ENCODE measurements at places on chromosomes 6 and 20. TPM values are rescaled to one million over a fixed set of nuclear protein-coding genes. Genes with fewer than 3 reads are reported as not detected.

MAPK13 gene
- 37.5 TPM for total RNA-seq

DNA sequence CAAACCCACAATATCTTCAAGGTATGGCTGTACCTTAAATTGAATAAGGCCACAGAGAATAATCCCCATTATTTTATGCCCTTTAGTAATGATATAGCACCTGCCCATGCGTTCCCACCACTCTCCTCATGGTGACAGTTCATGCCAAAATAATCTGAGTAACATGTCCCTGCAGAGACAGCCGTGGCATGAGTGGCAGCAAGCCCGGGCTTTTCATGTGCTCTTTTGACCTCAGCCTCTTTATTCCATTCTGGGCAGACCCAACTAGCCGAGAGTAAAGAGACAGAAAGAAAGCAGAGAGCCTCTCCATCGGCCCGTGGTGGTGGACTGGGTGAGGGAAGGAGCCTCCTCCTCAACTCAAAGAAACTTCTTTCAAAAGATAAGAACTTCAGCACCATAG, 19.9 kb upstream of the POPDC3 start:
- DNase-seq, result no peak
- no peaks in the 10 kb centered on the region for H3K4me1 ChIP-seq
- H3K27me3 ChIP-seq, result peaks cover 28% of the 10 kb centered on the region

IPCEF1 gene
- 0.34 TPM for total RNA-seq

- no peak for DNase-seq
- H3K27me3 ChIP-seq, result peaks cover 6% of the 10 kb centered on the region
- peaks cover 2% of the 10 kb centered on the region for H3K4me1 ChIP-seq
- H3K4me3 ChIP-seq, result no peak overlapping the region
Observed at GRCh38 chr6:39839445-39839844, 47.3 kb downstream of the DAAM2 start.

DNA sequence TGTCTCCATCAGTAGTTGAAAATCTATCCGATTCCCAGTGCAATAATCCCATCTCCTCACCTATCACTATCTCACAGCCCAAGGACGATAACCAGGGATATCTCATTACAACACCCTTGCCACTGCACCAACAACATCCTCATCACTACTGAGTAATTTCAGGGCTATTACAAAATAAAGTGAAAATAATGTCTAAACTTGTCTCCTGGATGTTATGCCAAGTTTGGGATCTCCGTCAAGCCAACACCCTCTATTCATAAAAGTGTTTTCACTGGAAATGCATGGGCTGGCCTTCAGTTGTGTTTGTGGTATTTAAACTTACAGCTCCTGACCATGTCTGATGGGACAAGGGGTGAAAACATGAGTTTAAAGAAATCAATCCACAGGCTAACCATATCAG, 42.0 kb upstream of the STMND1 start:
- H3K27ac ChIP-seq, result no peak overlapping the region
- peaks cover 13% of the 10 kb centered on the region for H3K27me3 ChIP-seq
- H3K4me3 ChIP-seq, result no peak overlapping the region
- no peaks in the 10 kb centered on the region for H3K36me3 ChIP-seq
- DNase-seq, result no peak

ECT2L gene
- not detected for total RNA-seq

DNA sequence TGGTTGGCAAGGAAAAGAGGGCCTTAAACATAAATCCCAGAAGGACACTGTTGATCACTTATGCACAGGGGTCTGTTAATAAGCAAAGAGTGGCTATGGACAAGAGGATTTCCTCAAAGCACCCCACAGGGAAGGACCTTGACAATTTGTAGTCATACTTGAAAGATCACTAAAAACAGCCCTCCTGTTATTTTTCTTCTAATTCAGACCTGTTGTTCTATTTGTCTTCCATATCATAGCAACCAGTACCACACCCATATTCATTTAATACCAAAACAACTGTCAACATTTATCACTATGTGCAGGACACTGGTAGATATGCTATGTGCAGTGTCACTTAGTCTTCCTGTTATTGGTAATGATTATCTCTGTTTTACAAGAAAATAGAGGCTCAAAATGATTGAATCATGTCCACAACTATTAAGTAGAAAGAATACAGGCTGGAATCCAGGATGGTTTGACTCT, 3.2 kb upstream of the DYNLRB1 start:
- H3K36me3 ChIP-seq, result peaks cover 15% of the 10 kb centered on the region
- H3K4me1 ChIP-seq, result peaks cover 12% of the 10 kb centered on the region
- no peak for DNase-seq
- no peak overlapping the region for H3K27ac ChIP-seq
- no peak overlapping the region for H3K4me3 ChIP-seq

DNA sequence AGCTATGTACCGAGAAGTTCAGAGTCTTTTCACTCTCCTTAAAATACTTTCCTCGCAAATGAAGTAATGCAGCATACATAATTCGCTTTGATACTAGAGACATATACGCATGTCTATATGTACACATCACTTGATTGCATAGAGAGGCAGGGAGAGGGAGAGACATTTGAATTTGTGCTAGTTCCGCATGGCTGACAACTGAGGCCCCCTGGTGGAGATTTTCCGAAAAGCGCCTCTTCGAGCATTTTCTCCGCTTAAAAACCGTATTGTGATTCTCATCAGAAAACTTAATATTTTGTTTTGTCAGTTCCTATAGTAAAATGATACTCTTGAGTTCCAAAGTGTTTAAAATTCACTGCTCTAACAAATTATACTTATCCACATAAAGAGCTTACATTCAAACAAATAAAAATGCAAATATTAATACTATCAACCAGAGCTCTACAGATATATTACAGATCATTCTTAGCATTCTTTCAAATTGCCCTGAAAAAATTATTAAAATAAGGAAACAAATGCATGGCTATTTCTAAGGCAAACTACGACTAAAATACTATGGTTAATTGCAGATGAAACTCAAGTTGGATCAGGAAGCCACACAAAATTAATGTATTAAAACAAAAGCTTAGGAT, 637 bp downstream of the MYLK4 start:
- no peak overlapping the region for H3K4me3 ChIP-seq
- peaks cover 17% of the 10 kb centered on the region for H3K4me1 ChIP-seq
- H3K27ac ChIP-seq, result no peak overlapping the region
- H3K27me3 ChIP-seq, result peaks cover 56% of the 10 kb centered on the region
- peak; percentile 55 for DNase-seq

TAAR6 gene
- total RNA-seq, result not detected

DNA sequence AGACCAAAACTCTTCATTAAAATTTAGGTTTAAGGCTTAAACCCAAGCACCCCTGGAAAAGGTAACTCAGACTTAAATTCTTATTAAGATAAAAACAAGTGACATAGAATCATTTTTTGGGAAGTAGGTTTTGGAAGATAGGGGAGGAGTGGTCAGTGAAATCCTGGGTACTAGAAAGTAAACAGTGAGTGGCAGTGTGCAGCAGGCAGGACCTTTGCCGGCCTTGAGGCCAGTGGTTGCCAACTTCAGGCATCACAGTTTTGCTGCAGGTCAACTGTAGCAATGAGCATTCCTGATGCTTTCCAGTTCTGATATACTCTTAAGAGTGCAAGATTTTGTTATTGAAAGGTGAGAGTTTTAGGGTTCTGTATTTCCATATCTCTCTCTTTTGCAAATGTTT, 69.3 kb upstream of the SUPT3H start:
- no peaks in the 10 kb centered on the region for H3K27me3 ChIP-seq
- H3K27ac ChIP-seq, result peak overlapping the region; percentile 45
- no peak overlapping the region for H3K4me3 ChIP-seq
- no peak for DNase-seq
- peaks cover 94% of the 10 kb centered on the region for H3K4me1 ChIP-seq

DNA sequence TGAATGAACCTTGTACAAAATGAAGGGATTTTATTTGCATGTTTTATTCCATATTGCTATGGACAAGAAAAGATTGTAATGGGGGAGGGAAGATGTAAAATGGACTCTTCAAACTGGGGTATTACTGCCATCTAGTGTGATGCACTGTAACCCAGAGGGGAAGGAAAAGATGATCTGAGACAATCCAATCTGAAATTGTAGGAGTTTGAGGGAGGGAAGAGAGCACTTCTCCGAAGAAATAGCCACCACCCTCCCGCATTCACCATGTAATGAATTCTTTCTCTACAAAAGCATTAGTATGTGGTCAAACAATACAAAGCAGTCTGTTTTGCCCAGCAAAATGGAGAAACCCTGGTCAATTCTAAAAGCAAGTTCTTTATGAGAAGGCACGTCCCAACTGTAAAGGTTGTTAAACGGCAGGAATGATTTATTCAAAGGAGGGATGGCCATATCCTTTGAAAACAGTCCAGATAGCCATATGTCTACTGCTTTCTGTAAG, 679.5 kb upstream of the NRSN1 start:
- no peak overlapping the region for H3K27ac ChIP-seq
- no peaks in the 10 kb centered on the region for H3K27me3 ChIP-seq
- no peaks in the 10 kb centered on the region for H3K36me3 ChIP-seq
- DNase-seq, result no peak

DNA sequence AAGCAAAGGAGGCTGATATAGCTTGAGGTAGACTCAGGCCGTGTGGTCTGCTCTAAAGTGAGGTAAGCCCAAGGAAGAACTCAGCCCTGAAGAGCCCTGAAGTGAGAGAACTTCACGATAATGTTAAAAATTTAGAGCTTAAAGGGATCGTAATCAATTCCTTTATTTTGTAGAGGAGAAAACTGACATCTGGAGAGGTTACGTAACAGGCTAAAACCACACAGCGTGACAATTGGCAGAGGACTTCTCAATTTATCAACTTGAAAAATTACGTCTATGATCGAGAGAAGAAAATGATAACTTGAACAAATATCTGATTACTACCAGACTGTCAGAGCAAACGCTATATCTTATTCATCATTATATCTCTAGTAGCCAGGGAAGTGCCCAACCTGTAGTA, 121.8 kb upstream of the FOXO3 start:
- no peaks in the 10 kb centered on the region for H3K36me3 ChIP-seq
- DNase-seq, result no peak
- H3K4me3 ChIP-seq, result no peak overlapping the region
- no peaks in the 10 kb centered on the region for H3K4me1 ChIP-seq
- H3K27ac ChIP-seq, result no peak overlapping the region
- H3K27me3 ChIP-seq, result peaks cover 49% of the 10 kb centered on the region

OOEP gene
- total RNA-seq, result not detected

NTSR1 gene
- total RNA-seq, result not detected

DNA sequence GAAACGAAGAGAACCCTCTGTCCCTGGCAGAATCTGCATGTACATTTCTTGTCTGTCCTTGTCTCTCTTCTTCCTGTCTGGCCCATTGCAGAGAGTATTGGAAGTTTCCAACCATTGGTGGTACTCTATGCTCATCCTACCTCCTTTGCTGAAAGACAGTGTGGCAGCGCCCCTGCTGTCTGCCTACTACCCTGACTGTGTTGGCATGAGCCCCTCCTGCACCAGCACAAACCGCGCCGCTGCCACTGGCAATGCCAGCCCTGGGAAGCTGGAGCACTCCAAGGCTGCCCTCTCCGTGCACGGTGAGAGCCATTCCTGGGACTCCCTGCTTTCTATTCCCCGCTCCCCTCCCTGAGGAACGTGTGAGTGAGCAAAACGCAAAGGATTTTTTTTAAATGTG, 32.5 kb downstream of the KDM1B start:
- H3K36me3 ChIP-seq, result no peaks in the 10 kb centered on the region
- H3K4me1 ChIP-seq, result no peaks in the 10 kb centered on the region
- no peaks in the 10 kb centered on the region for H3K27me3 ChIP-seq
- no peak overlapping the region for H3K4me3 ChIP-seq
- no peak overlapping the region for H3K27ac ChIP-seq

DNA sequence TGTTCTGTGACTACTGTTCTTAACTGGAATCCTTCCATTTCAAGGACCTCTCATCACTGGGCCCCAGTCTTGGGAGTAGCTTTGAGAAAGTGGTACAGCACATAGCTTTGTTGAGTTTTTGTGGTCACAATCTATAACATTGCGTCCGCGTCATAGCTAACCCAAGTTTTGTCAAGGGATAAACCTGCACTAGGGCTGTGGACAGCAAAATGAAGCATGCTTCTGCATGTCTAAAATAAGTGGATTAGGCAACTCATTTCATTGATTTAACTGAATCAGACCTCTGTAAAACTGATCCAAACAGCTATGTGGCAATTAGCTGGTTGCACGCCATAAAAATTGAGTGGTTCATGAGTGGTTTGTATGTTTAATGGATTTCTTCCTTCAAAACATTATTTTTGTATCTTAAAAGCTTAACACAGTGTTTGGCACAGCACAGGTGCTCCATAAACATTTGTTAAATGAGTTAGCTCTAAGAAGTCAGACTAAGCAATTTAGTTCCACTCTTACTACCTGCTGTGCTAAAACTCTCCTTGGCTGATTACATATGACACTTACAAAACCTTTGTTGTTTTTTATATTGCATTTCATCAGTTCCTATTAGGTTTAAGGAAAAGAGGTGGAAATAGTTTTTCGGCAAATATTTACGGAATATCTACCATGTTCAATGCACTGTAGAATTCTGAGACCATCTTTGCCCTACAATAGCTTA, 160.3 kb upstream of the ATXN1 start:
- no peaks in the 10 kb centered on the region for H3K36me3 ChIP-seq
- H3K27ac ChIP-seq, result no peak overlapping the region
- no peak for DNase-seq
- H3K4me1 ChIP-seq, result no peaks in the 10 kb centered on the region

DNA sequence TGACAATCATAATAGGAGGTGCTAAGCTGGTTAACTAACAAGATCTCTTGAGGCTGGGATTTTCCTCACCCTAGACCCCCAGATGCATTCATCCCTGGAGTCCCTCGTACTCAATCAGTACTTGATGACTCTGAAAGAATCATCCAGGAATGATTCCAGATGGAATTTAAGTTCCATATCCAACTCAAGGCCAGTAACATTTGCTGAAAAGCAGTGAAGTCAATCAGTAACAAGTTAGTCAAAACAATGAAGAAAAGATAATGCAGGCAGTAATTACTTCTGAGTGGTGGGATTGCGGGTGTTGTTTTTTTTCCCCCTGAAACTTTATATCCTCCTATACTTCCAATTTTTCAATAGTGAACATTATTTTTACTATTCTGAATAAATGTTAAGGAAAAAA, 18.6 kb downstream of the GMDS start:
- no peaks in the 10 kb centered on the region for H3K27me3 ChIP-seq
- no peak overlapping the region for H3K27ac ChIP-seq
- no peaks in the 10 kb centered on the region for H3K36me3 ChIP-seq

POU3F2 gene
- total RNA-seq, result not detected

TPD52L1 gene
- not detected for total RNA-seq

PTCHD4 gene
- total RNA-seq, result not detected

GRCh38 chr6:63440057-63440456, 120.3 kb upstream of the LGSN start:
- no peak overlapping the region for H3K4me3 ChIP-seq
- peaks cover 3% of the 10 kb centered on the region for H3K4me1 ChIP-seq
- DNase-seq, result no peak
- no peaks in the 10 kb centered on the region for H3K36me3 ChIP-seq
- H3K27ac ChIP-seq, result no peak overlapping the region

MBOAT1 gene
- total RNA-seq, result 33.8 TPM

DHX35 gene
- 14.8 TPM for total RNA-seq

All from activated T-helper 2 cell treated with anti-CD3 and anti-CD28 coated beads, Interferon-gamma antibody, Interleukin-2, Interleukin-4, amounts not matched to agents 10 μg/mL and 5 μg/mL and 100 μg/mL, durations not matched to agents 14 hours and 24 hours and 36 hours (primary cell).